Activated CD8-positive, alpha-beta memory T cell treated with anti-CD3 and anti-CD28 coated beads for 48 hours (primary cell): ENCODE measurements at places on chromosomes 13 and 19.

DNA sequence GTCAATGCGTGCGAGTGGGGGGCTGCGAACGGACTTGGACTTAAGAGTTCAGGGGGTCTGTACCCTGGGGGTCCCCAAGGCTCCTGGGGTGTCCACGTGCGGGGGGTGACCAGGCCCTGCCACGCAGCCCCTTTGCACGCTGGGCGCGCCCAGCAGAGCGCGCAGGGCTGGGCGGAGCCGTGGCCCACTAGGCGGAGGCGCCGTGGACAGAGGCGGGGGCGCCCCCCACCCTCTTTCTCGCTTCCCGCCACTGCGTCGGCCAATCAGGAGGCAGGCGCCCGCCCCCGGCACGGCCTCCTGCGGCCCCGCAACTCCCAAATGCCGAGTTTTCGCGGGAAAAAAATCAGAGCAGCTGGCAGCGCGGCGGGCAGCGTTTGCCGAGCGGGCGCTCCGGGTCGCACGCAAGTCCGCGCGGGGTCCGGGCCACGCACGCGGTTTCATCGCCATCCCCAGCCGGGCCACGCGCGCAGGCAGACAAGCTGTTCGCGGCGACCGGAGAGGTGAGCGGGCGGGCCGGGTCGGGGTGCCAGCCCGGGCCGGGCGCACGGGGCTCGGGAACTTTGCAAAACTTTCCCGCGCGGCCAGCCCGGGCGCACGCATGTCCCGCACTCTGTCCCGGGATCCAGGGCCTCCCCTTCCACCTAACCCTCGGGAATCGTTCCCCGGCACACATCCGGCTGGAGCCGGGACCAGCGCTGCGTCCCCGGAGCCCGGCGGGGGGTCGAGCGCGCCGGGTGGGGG lies at the start of gene UHRF1:
TSS of gene UHRF1 (plus strand) at position 346 of the 741 bp plus-strand sequence. CDS start 1,385 bp downstream, outside the sequence.
- DNase-seq, result peak; percentile 66

DNA sequence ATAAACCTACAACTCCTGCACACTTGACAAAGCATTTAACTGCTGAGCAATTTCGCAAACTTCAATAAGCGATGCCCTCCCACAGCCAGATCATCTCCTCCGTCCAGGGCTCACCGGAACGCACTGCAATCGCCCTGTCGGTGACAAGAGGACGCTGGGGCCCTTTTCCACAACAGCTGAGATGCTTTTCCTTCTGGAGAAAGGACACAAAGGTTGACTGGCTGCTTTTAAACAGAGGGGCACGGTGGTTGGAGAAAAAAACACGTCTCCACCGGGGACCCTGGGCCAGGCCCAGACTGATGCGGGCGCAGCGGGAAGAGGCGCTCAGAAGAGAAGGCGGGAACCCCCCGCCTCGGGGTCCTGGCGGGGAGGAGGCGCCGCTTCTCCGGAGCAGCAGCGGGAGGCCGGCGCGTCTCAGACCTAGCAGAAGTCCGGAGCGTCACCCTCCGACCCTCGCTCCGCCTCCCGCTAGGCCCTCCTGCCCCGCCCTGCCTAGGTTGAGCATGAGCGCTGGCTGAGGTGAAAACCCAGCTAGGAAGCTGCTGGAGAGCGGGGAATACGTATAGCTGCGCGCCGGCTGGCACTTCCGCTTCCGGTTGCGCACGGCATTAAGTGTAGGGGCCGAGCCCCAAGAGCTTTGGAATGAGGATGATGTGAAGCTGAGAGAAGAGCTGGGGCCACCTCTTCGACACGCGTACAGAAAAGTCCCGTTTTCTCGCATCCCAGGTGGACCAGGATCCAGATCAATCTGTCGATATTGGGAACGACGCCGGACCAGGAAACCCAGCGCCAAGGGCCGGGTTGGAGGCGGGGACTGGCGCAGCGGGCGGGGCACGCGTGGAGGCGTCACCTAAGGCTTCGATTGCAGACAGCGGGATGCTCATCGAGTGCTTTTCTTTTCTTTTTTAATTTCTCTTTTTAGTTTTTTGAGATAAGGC lies at the start of gene ZNF846:
TSS of gene ZNF846 (minus strand) at position 564 of the 938 bp plus-strand sequence. CDS start 3,788 bp downstream, outside the sequence.
- peak; percentile 87 for DNase-seq

DNA sequence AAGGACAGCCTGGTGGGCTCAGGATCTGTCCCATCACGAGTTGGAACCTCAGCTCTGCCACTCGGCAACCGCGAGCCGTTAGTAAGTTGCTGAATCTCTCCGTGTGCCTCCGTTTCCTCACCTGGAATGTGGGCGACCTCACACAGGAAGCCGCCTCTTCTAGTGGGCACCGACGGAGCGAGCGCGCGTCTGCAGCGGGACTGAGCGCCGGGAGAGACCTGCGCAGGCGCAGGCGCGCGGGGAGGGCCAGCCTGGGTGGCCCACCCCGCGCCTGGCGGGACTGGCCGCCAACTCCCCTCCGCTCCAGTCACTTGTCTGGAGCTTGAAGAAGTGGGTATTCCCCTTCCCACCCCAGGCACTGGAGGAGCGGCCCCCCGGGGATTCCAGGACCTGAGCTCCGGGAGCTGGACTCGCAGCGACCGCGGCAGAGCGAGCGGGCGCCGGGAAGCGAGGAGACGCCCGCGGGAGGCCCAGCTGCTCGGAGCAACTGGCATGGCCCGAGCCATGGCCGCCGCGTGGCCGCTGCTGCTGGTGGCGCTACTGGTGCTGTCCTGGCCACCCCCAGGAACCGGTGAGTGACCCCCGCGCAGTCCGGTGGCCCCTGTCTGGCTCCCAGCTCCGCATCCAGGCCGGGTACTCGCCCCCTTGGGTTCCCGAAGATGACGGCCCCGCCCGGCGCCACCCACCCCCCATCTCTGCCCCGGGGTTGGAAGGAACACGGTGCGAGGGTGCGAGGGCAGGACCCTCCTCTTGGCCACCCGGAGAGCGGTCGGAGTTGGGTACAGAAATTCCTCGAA lies at the start of gene PVR:
TSS of gene PVR (plus strand) at position 306 of the 797 bp plus-strand sequence. CDS start at position 493, 187 bp downstream.
- DNase-seq, result peak; percentile 24

DNA sequence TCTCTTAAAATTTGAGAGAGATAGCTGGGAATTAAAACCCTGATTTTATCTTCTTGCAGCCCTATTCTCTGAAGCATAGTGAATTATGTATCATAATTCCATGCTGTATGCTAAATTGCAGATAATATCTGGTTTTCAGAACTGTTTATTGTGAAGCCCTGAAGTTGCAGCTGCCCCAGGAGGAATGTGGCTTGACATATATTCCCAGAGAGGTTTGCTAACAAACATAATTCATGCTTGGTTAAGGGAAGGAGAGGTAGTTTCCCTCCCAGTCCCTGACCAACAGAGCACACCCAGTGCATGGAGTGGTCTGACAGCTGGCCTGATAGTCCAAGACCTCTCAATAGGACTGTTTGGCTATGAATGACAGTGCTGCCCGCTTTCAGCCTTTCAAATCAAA lies 500.6 kb upstream of the MIR17HG start:
- DNase-seq, result no peak

DNA sequence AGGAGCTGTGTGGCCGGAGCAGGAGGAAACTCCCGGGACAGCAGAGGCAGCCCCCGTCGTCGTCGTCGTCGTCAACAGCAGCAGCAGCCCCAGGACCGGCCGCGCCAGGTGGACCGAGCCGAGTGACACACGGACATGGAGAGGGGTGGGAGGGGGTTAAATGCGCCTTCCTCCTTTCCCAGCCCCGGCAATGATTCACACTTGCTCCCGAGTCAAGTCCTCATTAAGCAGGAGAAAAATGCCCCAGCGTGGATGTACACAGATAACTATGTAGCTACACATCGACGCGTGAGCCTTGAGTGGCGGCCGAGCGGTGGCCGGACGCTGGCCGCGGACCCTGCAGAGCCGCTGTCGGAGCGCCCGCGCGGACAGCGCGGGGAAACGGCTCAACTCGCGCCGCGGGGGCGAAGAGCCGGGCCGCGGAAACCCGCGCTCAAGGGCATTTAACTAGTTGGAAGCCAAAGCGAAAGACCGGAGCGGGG lies 645 bp downstream of the UBL3 start:
- no peak for DNase-seq

DNA sequence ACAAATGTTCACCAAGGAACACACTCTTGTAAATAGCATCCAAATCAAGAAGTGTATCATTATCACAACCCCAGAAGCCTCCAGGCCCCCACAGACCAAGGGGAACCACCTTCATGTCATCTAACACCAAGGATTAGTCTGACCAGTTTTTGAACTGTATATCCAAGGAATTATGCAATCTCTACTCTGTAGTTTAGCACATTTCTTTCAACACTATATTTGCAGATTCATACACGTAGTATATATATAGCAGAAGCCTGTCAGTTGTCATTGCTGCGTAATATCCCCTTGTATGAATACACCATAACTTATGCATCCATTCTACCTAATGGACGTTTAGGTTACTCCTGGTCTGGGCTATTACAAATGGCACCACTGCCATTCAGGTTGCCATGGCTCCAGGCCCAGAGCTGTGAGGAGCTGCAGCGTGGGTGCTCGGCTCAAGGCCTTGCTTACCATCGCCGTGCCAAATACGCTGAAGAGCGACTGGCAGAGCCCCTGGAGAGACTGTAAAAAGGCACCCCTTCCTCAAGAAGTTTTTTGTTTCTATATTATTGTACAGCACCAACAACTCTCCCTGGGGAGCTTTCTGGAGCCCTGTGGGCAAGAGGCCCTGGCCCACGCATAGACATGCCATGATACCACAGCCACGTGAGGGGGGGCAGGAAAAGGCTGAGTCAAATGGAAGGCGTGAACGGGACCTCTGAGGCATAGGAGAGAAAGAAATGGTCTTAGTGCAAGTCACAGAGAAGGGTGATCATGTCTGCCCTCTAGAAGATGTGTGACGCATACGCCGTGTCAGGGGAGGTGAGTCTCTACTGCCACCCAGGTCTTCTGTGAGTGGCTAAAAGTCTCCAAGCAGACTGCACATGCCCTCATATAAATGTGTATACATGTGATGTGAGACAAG lies 10.8 kb downstream of the LATS2 start:
- DNase-seq, result no peak

GRCh38 chr19:42148266-42148665 lies 16.0 kb upstream of the POU2F2 start:
- no peak for DNase-seq

GRCh38 chr13:71632206-71632605 lies 234.8 kb downstream of the DACH1 start:
- DNase-seq, result no peak

- no peak for DNase-seq
Measured at GRCh38 chr19:39139971-39140453, 14.4 kb downstream of the PAK4 start.

DNA sequence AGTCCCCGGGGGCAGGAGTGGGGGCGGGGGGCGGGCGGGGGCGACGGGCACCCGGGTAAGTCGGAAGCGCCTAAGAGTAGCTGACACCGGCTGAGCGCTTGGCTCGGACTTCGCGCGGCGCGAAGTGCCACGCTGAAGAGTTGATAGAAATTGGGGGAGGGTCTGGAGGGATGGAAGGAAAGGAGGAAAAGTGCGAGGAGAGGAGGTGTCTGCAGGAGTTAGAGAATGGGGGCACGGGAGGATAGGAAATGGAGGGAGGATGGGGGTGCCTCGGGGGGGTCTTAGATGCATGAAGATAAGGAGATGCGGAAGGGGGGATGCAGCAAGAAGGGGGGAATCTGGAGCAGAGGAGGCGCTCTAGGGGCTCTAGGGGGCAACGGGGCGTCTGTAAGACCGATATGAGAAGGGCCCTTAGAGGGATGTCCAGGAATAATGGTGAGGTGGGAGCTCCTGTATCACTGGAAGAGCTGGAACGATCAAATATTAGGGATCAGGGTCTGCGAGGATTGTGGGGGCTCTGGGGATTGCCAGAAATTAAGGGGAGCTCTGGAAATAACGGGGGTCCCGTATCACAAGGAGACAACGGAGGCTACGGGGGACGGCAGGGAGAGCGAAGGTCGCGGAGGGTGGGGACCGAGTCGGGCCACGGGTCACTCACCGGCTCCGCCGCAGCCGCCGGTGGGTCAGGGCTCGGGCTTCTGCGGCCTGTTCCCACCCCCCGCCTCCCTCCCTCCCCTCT lies at the start of gene MYPOP:
TSS of gene MYPOP (minus strand) at position 702 of the 739 bp plus-strand sequence. CDS start 840 bp downstream, outside the sequence.
- DNase-seq, result no peak

DNA sequence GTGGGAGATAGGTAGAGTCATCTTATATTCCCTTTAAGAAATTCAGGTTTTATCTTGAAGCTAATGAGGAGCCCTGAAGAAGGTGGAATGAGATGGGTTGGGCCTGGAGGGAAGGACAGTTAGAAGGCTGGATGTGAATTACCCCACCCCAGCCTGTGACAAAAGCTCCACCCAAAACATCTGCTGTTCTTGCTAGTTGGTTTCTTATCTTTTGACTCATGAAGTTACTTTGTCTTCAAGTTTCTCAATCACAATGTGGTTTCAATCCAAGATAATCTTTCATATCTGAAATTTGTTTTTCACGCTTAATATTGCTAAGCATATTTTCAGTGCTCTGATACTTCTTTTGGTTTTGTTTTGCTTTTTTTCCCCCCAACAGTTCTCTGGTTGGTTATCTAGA lies 38.3 kb upstream of the HMGB1 start:
- DNase-seq, result no peak

DNA sequence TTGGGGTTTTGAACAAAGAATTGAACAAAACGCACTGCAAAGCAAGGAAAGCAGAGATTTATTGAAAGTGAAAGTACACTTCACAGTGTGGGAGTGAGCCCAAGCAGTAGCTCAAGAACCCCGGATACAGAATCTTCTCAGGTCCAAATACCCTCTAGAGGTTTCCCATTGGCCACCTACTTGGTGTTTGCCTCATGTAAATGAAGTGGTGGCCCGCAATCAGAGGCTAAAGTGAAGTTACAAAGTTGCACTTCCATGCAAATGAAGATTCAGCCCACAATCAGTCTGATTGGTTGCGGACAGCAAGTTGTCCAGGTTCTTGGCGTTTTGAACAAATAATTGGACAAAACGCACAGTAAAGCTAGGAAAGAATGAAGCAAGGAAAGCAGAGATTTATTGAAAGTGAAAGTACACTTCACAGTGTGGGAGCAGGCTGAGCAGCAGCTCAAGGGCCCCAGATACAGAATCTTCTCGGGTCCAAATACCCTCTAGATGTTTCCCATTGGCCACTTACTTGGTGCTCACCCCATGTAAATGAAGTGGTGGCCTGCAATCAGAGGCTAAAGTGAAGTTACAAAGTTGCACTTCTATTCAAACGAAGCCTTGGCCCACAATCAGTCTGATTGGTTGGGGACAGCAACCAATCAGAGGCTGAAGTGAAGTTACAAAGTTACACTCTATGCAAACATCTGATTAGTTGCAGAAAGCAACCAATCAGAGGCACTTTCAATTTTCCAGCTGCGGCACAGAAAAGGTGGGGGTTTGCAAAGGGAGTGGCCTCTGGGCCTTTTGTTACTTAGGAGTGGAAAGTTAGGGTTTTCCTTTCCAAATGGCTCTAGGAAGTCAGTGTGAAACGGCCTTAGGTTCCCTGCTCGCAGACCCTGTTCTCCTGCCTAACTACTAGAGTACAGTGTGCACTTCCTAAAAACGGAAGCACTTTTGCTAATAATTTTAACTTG lies 4.8 kb upstream of the TM9SF2 start:
- peak; percentile 30 for DNase-seq
